ENCODE measurements at places on chromosomes 5 and 9. TPM values are rescaled to one million over a fixed set of nuclear protein-coding genes. Genes with fewer than 3 reads are reported as not detected.

SLC9A3 gene
- 1.3 TPM for total RNA-seq

EMB gene
- 4.3 TPM for total RNA-seq

PTPRD gene
- 5.6 TPM for total RNA-seq

FAM221B gene
- not detected for total RNA-seq

IFNA21 gene
- not detected for total RNA-seq

SPINK7 gene
- total RNA-seq: not detected

IL9 gene
- total RNA-seq: not detected

ELAVL2 gene
- 1.2 TPM for total RNA-seq

SLC34A1 gene
- total RNA-seq: not detected

TRPM3 gene
- total RNA-seq: not detected

DNA sequence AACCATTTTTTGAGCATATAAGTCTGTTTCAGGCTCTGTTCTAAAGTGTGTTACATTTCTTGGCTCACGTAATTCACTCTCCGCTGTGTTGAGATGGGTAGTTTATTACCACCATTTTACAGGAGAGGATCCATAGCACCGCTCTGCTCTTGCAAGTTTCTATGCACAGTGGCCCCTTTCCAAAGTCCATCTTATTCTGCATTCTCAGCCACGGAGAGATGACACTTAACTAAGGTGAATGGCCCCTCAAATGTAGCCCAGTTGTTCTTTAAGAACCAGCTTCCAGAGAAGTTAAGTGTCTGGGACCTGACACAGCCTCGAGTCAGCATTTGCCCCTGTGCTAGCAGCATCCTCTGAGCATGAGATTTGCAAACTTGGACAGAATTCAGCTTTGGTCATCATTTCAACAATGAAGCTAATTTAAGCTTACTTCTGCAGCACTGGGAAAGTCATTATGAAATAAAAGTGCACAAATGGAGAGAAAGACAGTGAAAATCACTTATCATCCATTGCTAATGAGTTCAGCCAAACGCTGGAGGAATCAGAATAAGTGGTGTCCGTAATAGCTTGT lies 61.9 kb downstream of the FAM78A start:
- no peak for DNase-seq

DNA sequence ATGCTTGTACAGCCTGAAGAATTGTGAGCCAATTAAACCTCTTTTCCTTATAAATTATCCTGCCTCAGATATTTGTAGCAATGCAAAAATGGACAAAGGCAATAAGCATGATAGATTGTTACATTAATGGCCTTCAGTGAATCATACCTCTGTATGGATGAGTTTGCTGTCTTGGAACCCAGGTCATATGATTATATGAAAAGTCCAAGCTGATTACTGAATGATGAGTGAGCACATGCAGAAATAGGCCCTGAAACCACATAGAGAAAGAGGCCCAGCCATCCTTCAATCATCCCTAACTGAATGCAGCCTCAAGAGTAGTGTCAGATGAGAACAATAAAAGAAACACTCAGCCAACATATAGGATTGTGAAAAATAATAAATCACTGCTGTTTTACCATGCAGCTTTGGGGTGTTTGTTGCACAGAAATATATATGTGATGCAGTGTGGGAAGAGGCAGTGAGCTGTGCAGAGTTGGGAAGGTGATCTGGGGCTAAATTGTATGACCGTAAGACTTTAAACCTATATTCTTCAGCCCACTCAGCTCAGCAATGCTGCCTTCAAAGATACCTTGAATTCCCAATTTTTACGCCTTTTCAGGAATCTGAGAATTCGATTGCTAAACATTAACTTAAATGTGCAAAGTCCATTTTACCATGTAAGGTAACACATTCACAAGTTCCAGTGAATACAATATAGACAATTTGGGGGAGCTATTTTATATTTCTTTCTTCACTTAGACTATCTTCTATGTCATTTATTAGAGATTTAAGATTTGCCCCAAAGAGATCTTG lies 36.3 kb upstream of the SHISAL2B start:
- no peak for DNase-seq

DNA sequence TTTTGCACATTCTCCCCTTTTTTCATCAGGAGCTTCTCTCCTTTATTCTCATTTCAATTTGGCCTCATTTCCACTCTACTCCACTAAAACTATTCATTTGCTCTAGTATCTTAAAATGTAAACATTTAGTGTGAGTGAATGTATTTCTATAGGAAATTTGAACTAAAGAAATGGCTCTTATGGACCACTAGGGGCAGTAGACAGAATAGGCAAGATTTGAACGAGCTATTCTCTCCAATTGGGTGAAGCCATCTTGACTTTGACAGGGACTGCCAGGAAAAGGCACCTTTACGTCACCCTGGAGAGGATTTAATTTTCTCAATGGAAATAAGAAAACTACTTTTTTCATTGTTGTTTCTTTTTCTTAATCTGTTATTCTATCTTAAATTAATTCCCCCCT lies 666.3 kb downstream of the DNAH5 start:
- no peak for DNase-seq

DNA sequence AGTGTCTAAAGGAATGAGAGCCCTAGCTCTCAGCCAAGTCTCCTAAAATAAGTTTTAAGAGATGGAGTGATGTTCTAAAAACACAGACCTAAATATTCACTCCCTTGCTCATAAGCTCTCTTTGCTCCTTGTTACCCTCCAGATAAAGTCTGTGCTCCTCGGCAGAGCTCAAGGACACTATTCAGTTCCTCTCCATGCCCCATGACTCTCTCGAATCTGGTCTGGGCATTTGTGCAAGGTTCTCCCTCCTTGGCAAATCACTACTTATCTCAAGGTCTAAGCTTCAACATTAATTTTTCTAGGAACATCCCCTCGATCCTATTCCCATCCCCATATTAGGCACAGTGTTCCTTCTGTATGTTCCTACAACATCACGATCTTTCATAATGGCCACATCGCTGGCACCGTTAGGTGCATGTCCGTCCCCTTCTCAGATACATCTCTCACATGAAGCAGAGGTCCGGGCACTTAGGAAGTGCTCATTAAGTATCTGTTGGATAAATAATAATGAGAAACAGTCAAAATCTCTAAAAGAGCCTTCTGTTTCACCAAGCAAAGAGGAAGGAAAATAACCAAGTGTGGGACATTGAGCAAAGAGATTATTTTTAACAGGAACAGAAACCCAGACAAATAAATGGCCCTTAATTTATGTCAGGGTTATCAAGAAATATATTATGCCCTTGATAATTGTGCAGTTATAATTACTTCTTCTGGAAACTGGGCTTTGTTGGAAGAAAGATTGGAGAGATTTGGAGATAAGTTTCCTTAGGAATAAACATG lies 85.9 kb upstream of the HTR4 start:
- DNase-seq: no peak

DNA sequence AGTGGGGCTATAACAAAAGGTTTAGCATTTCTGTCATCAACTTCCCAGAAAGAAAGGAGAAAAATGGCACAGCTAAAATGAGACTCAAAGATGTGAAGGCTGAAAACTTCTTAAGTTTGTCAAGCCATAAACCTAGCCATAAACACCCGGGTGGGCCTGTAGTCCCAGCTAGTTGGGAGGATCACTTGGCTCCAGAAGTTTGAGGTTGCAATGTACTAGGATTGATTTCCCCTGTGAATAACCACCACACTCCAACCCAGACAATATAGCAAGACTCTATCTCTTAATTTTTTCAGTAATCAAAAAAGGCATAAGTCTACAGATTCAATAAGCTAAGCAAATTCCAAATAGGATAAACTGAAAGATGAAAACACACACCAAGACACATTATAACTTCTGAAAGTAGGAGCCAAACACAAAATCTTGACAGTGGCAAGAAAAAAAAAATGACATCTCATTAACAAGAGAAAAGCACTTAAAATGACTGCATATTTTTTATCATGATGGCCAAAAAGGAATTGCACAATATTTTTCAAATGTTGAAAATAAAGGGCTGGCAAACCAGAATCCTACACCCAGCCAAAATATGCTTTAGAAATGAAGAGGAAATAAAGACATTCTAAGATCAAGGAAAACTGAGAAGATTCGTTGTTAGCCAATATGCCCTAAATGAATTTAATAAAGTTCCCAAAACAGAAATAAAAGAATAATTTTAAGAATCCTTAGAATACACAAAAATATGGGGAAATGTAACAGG lies 308.4 kb downstream of the BRINP1 start:
- DNase-seq: no peak

- no peak for DNase-seq
Observed at GRCh38 chr5:176458904-176459561, 10.8 kb downstream of the FAF2 start.

GRCh38 chr5:57683036-57683630 lies 200.5 kb upstream of the ACTBL2 start:
- DNase-seq: no peak

- DNase-seq: no peak
Observed at GRCh38 chr9:137383784-137384756, 38.9 kb downstream of the EXD3 start.

- peak; percentile 56 for DNase-seq
Observed at GRCh38 chr9:86368871-86369521, 14.8 kb upstream of the TUT7 start.

- DNase-seq: no peak
Observed at GRCh38 chr9:133612816-133613215, 3.6 kb upstream of the FAM163B start.

- DNase-seq: no peak
Observed at GRCh38 chr5:44691802-44692201, 116.9 kb upstream of the MRPS30 start.

- DNase-seq: no peak
Observed at GRCh38 chr9:127349483-127350113, 47.4 kb upstream of the SLC2A8 start.

- no peak for DNase-seq
Observed at GRCh38 chr9:93012963-93013855, 45.3 kb upstream of the SUSD3 start.

DNA sequence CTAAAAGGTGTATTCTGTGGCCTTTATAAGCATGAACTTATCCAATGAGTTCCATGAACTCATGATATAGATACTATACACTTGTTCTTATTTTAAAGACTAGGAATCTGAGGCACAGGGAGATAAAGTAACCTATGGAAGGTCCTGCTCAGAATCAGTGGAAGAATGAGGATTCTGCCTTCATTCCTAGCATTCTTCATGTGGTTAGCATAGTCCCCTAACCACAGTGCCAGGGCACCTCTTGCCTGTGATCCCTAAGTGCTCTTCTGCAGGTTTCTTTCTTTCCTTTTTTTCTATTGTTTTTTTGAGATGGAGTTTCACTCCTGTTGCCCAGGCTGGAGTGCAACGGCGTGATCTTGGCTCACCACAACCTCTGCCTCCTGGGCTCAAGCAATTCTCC lies 174.1 kb downstream of the C9orf152 start:
- no peak for DNase-seq

- no peak for DNase-seq
Observed at GRCh38 chr5:120241400-120241799, 222.7 kb upstream of the PRR16 start.

DNA sequence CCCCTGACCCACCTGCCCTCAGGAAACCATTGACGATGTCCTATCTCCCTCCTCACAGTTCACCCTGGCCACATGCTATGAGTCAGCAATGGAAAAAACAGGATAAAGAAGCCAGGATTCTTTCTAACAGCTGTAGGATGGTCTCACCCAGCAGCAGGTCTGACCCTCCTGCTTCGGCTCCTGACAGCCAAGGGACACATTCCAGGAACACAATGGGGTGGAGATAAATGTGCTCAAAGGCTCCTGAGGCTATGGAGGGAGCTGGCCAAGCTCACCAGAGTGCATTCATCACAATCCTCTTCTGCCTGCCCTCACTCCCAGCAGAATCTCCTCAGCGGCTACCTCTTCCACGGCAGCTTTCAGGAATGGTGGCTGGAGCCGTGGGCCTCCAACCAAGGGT lies 170.3 kb downstream of the PJA2 start:
- no peak for DNase-seq

GRCh38 chr5:131994090-131994489 lies 17.4 kb downstream of the ACSL6 start:
- DNase-seq: no peak

DNA sequence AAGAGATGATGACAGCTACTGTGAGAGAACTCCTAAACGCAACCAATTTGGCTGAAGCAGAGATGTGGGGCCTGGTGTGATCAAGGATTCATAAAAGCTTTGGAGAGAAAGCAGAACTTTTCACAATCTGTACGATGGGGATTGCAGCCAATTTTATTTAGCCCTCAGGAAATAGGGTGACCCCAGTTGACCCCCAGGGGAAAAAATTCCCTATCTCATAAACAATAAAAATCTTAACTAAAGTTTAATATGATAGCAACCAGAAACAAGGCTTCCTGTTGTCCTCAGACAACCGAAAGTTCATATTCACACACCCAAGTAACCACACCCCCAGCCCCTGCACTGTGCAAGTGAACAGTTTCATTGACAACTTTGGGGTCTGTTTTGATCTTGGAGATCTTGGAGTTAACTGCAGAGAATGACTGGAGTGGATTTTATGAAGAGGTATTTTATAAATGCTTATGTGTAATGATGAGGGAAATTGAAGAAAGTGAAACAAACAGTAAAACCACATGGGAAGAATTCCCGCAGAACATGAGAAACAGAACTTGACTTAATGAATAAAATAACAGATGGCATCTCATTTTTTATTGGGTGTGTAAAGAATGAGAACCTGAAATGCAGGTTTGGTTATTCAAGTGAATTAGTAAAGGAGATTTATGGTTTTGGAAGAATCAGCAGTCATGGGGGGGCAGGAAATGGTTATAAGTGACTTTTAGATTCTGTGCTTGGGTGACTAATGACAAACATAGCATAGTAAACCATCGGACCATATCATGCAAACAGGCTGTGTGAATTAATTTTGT lies 94.5 kb downstream of the PDE4D start:
- DNase-seq: peak; percentile 63

- DNase-seq: no peak
Observed at GRCh38 chr9:83280790-83281189, 217.8 kb upstream of the RASEF start.

DNA sequence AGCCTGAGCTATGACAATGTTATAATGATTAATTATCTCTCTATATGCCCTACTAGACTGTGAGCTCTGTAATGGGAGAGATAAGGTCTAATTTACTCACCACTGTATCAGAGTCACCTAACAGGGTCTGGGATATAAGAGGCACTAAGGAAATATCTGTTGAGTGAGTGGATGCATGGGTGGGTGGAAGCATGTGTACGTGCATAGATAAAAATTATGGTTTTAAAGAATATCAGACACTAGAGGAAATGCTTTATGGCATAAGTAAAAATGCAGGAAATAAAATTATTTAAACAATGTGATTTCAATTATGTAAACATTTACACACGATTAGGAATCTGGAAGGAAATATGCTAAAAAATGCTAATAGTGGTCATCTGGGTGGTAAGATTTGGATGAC lies 137.8 kb downstream of the SPOCK1 start:
- DNase-seq: no peak

DNA sequence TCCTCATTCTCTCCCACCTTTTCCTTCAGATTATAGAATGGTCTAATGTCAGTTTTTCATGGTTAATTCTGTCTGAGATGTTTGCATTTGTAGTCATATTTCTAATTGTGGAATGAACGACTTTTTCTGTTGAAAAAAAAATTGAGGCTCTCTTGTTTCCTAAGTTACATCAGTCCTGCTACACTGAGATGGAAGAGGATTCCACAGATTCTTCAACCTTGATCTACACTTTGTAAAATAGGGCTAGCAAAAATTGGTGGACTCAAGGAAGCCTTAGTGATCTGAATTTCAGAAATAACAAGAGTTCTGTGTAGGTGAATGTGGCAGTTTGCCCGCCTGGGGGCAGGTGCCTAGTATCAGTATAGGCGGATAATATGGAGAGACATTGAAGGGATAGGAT lies 51.9 kb downstream of the ERBIN start:
- DNase-seq: no peak

GRCh38 chr9:108053555-108054061 lies 564.0 kb upstream of the KLF4 start:
- DNase-seq: no peak

- DNase-seq: no peak
Observed at GRCh38 chr5:158634714-158635113, 465.0 kb downstream of the EBF1 start.

Data from epithelial cell of proximal tubule (primary cell).